ENCODE measurements at places on chromosomes 2 and 18. TPM values are rescaled to one million over a fixed set of nuclear protein-coding genes. Genes with fewer than 3 reads are reported as not detected.

Gene HDAC4
- 12.1 TPM for total RNA-seq

Gene COL4A3
- total RNA-seq, result 0.33 TPM

Gene KCNE4
- 11.0 TPM for total RNA-seq

DNA sequence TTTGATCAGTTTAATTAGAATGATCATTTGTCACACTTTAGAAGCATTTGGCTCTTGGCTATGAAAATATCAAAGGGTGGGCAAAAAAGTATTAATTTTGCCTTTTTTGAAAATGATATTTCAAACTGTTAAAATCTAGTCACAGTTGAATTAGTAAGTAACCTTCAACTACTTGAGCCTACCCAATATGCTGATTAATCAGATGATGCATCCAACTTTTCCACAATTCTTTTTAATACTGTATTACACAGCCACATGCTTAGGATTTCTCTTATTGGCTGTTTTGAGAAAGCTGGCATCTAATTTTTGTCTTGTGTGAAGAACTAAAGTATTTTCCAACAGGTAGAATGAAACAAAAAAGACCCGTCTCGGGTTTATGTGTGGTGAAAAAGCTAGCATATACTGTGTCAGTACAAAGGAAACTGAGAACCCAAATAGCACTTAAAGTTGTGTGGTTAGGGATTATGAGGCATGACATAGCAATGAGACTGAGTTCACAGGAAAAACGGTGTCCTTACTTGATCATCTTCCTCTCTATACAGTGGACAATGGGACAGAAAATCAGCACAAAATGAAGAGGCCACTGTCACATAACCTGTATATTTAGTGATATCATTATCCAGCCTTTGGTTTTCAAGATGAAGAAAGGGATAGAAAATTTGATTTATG is 11.7 kb downstream of the OSBPL6 start:
- H3K4me1 ChIP-seq, result no peaks in the 10 kb centered on the region
- no peaks in the 10 kb centered on the region for H3K36me3 ChIP-seq
- H3K4me3 ChIP-seq, result no peak overlapping the region

DNA sequence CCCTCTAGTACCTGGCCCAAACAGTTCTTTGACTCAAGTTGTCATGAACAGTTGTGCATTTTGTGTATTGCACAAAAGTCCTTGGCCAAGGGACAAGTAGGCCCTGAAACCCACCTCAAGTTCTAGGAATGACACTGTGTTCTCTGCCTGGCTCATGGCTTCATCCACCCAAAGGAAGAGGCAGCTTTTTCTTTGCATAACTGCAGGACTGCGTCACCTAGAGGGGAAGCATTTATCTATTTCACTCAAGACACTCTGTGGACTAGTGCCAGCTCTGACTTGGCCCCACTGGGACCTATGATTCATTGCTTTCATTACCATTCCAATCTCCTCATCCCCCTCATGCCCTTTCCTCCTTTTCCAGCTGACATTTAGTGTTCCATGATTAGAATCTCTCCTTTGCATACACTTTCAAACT is 119.3 kb upstream of the SIX2 start:
- peaks cover 5% of the 10 kb centered on the region for H3K4me1 ChIP-seq
- H3K4me3 ChIP-seq, result no peak overlapping the region
- no peaks in the 10 kb centered on the region for H3K36me3 ChIP-seq
- no peak overlapping the region for H3K27ac ChIP-seq
